ENCODE measurements at places on chromosomes 2 and 18. TPM values are rescaled to one million over a fixed set of nuclear protein-coding genes. Genes with fewer than 3 reads are reported as not detected.

BCL11A gene
- total RNA-seq: 0.04 TPM

DNA sequence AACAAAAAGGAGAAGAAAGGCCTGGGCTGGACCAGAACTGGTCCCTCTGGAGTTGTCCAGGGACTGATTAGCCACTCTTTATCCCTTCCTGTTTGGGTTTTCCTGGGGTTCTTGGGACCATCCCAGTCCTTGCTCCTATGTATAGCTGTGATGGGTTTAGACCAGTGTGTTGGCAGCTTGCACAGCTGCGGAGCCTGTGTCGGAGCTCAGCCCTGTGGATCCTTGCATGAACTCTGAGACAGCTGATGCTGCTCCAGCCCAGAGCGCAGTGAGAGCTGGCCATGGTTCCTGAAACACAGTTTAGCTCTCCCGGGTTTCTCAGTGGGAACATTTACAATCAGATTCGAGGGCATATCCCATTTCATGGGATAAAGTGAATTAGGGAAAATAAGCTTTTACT lies 16.9 kb downstream of the IMPA2 start:
- H3K4me3 ChIP-seq: no peak overlapping the region
- H3K36me3 ChIP-seq: no peaks in the 10 kb centered on the region
- no peak overlapping the region for H3K27ac ChIP-seq
- H3K27me3 ChIP-seq: no peaks in the 10 kb centered on the region
- H3K4me1 ChIP-seq: peaks cover 23% of the 10 kb centered on the region
- DNase-seq: no peak

GRCh38 chr2:238863231-238863630 lies 15.3 kb downstream of the TWIST2 start:
- no peaks in the 10 kb centered on the region for H3K4me1 ChIP-seq
- no peaks in the 10 kb centered on the region for H3K27me3 ChIP-seq
- H3K4me3 ChIP-seq: no peak overlapping the region
- H3K27ac ChIP-seq: no peak overlapping the region

GRCh38 chr2:10891390-10891789 lies 20.3 kb upstream of the KCNF1 start:
- no peak overlapping the region for H3K4me3 ChIP-seq
- DNase-seq: no peak
- H3K36me3 ChIP-seq: no peaks in the 10 kb centered on the region
- H3K27me3 ChIP-seq: peaks cover 14% of the 10 kb centered on the region

- H3K27me3 ChIP-seq: no peaks in the 10 kb centered on the region
- peaks cover 15% of the 10 kb centered on the region for H3K36me3 ChIP-seq
- no peak overlapping the region for H3K4me3 ChIP-seq
- H3K4me1 ChIP-seq: peaks cover 59% of the 10 kb centered on the region
These were observed 3.7 kb upstream of the ATG16L1 start for GRCh38 chr2:233247744-233248143.
